ENCODE measurements at places on chromosomes 2 and 18.

GRCh38 chr2:110770404-110770958 lies 38.1 kb downstream of the ACOXL start:
- no peak for DNase-seq

DNA sequence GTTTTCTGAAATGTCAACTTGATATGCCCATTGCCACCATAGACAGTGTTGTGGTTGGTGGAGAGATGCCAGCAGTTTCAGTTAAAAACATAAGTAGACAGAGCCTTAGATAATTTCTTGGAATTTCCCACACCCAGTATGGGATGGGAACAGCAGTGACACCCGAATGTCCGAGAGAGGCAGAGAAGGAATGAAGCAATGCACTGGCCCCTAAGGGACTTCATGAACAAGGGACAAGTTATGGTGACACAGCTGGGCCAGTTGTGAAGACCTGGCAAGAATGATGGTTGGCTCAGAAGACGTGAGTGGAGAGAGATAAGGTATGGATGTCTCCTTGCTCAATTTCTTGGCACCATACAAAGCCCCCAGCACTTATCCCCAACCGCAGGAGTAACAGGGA lies 165.2 kb upstream of the APCDD1 start:
- no peak for DNase-seq

DNA sequence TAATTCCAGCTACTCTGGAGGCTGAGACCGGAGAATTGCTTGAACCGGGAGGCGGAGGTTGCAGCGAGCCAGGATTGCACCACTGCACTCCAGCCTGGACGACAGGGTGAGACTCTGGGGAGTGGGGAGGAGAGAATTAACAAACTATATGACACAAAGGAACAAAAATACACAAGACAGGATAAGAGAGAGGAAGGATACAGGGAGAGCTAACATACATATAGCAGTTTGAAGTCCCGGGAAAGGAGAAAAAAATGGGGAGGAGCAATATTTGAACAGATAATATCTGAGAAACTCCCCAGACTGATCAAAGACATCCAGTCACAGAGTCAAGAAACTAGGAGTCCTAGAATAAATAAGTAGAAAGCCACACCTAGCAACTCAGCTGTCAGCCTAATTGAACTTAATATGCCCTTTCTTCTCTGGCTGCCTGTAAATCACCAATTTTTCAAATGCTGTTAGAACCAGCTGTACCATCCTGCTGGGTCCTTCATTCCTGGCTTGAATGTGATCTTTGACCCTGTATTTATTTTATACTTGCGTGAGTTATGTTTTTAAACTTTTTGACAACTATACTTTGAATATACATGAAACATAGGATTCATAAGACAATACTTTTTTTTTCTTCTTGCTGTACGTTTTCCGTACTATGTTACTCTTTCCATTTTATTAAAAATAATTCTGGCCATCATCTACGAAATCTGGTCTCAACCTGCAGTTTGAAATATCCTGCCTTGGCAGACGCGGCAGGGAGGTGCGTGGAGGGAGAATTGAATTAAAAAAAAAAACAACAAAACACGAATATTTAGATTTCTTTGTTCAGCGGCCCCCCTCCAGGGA lies 876 bp upstream of the CYP27A1 start:
- no peak for DNase-seq

DNA sequence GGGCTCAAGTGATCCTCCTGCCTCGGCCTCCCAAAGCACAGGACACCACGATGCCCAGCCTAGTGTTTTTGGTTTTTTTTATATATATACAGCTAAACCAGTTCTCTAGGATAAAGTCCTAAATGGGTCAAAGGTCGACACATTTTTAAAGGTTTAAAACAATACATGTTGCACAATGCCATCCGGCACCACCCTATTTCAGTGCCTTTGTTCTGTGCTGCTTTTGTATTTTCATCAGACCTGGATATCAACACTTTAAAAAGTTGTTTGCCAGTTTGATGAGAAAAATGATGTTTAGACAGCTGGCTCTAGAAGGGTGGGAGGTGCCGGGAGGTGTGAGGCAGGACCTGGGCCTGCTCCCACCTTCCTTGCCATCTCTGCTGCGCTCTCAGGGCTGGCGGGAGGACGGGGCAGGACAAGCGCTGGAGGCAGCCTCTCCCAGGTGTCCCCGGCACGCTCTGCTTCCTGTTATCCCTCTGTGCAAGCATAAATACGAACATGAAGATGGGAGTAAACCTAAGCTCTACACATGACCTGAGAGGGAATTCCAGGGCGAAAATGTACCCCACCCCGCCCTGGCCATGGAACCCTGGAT lies 103.7 kb downstream of the HS6ST1 start:
- no peak for DNase-seq

DNA sequence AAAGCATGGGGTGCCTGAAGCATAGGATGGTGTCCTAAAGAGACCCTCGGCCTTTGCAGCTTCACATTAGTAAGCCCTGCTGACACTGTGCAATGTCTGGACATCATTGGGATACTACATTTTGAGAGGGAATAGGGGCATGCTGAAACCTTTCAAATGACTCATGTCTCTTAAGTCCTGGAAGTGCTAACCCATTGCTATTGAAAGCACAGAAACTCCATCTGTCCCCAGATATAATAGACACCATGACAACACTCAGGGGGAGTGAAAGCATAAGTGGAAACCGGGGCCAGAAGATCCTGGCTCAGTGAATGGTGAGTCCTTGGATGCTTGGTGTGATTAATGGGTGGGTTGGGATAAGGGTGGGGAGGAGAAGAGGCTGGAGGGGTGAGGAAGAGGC lies 595.5 kb upstream of the ID2 start:
- no peak for DNase-seq

All from stimulated activated CD4-positive, alpha-beta T cell treated with anti-CD3 and anti-CD28 coated beads, Interleukin-4, amount 100 ng/mL, for 48 hours (primary cell).